Ascending aorta (tissue), 2 donors: ENCODE measurements at places on chromosomes 2 and 18. TPM values are rescaled to one million over a fixed set of nuclear protein-coding genes. Genes with fewer than 3 reads are reported as not detected.

DNA sequence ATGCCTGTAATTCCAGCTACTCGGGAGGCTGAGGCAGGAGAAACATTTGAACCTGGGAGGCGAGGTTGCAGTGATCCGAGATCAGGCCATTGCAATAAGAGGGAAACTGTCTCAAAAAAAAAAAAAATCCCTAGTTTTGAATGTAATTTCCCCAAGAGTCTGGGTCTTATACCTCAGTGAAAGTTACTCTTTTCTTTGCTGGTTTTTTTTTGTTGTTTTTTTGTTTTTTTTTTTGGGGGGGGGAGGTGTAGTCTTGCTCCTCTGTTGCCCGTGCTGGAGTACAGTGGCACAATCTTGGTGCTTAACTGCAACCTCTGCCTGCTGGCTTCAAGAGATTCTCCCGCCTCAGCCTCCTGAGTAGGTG, 22.8 kb downstream of the EML4 start:
- H3K4me1 ChIP-seq = peaks cover 15% of the 10 kb centered on the region
- no peak overlapping the region for H3K4me3 ChIP-seq
- DNase-seq = no peak
- no peak overlapping the region for H3K27ac ChIP-seq
- no peaks in the 10 kb centered on the region for H3K36me3 ChIP-seq
- H3K27me3 ChIP-seq = no peaks in the 10 kb centered on the region

GRCh38 chr2:112782234-112782799, 2.0 kb downstream of the IL1A start:
- no peak for DNase-seq
- no peaks in the 10 kb centered on the region for H3K27me3 ChIP-seq
- no peaks in the 10 kb centered on the region for H3K4me1 ChIP-seq
- H3K4me3 ChIP-seq = no peak overlapping the region
- H3K27ac ChIP-seq = no peak overlapping the region

Gene TMEM163
- not detected for total RNA-seq

- DNase-seq = no peak
- no peak overlapping the region for H3K4me3 ChIP-seq
- H3K27me3 ChIP-seq = no peaks in the 10 kb centered on the region
- peaks cover 26% of the 10 kb centered on the region for H3K36me3 ChIP-seq
- H3K27ac ChIP-seq = no peak overlapping the region
Observed at GRCh38 chr2:128187032-128187654, 96.1 kb downstream of the UGGT1 start.

DNA sequence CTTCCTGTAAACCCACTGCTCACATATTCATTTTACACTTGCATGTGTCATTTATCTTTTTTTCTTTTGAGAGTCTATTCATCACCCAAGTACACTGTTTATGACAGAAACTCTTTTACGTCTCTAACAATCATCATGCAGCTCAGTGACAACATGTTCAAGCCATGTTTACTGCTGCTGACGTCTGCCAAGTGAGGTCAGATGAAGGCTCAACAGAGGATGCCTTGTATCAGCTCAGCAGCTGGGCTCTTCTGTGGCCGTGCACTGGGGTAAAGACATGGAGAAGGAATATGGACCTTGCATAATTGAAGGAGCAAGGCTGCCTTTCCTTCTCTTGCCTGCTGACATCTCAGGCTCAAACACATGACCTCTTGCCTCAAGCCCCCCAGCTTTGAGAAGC, 99.6 kb downstream of the ADD2 start:
- no peak overlapping the region for H3K27ac ChIP-seq
- H3K27me3 ChIP-seq = no peaks in the 10 kb centered on the region
- H3K4me1 ChIP-seq = no peaks in the 10 kb centered on the region
- H3K36me3 ChIP-seq = no peaks in the 10 kb centered on the region
- no peak for DNase-seq
- H3K4me3 ChIP-seq = no peak overlapping the region

Gene NEU2
- total RNA-seq = not detected
